Spinal cord (tissue), 10 donors: ENCODE measurements at places on chromosomes 1 and 21. TPM values are rescaled to one million over a fixed set of nuclear protein-coding genes. Genes with fewer than 3 reads are reported as not detected.

DNA sequence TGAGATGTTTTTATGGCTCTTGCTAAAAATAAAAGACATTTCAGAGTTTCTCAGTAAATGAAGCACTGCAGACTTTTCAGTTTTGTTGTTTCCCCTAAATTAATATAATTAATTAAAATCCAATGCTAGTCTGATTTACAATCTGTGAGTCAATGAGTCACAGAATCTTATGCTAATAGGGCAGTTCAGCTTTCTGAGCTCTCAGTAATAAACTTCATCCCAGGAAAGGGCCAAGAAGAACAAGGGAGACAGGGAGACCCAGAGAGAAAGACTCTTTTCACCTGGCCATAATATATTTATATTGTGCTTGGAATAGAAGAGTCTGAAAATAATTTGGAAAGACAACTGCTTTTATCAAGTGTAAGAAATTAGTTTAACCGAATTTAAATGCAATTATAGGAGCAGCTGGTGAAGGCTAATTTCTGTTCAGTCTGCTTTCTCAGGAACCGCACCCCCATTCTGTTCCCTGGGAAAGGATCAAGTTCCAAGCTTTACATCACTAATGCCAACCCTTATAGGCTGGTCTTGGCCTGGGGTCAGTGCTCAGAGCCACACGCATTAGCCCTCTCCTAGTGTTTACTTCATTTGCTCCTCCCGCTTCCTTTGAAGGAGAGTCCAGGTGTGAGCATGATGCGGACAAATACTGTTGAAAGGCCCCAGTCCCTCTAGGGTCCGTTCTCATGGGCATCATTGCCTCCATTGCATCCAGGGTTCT, 145.6 kb downstream of the ZBTB18 start:
- DNase-seq = no peak

GRCh38 chr1:69502991-69503390, 64.7 kb upstream of the LRRC7 start:
- DNase-seq = no peak

GRCh38 chr1:192852001-192852947, 43.4 kb downstream of the RGS2 start:
- no peak for DNase-seq

DNA sequence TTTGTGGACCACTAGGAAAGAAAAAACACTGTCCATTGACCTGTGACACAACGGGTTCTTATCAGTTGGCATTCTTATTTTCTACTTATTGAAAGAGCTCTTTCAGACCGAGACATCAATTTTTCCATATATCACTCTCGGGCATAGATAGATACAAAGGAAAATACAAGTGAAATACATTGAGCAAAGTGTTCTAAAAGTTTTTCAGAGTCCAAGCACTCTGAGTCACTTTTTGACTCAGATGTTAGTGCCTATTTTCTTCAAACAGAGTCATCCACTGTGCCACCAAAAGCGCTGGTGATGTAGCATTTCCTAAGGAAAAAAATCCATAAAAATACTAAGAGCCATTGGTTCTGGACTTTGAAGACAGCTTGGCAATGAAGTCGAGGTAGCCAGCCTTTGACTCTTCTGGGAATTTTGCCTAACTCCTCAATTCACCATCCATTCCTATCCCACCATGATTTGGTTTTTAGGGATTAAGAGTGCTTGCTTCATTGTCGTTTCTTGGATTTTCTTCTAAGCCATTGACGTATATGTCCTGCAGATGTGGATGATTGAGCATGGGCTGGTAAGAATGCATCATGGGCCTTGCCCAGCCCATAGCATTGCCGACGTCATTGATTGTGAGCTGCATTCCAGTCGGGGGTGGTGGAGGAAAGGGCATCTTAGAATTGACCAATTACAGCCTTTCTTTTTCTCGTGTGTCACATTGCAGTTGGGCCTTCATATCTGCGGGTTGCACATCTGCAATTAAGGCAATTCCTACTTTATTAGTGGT, 10.6 kb downstream of the GALNT2 start:
- no peak for DNase-seq

DNA sequence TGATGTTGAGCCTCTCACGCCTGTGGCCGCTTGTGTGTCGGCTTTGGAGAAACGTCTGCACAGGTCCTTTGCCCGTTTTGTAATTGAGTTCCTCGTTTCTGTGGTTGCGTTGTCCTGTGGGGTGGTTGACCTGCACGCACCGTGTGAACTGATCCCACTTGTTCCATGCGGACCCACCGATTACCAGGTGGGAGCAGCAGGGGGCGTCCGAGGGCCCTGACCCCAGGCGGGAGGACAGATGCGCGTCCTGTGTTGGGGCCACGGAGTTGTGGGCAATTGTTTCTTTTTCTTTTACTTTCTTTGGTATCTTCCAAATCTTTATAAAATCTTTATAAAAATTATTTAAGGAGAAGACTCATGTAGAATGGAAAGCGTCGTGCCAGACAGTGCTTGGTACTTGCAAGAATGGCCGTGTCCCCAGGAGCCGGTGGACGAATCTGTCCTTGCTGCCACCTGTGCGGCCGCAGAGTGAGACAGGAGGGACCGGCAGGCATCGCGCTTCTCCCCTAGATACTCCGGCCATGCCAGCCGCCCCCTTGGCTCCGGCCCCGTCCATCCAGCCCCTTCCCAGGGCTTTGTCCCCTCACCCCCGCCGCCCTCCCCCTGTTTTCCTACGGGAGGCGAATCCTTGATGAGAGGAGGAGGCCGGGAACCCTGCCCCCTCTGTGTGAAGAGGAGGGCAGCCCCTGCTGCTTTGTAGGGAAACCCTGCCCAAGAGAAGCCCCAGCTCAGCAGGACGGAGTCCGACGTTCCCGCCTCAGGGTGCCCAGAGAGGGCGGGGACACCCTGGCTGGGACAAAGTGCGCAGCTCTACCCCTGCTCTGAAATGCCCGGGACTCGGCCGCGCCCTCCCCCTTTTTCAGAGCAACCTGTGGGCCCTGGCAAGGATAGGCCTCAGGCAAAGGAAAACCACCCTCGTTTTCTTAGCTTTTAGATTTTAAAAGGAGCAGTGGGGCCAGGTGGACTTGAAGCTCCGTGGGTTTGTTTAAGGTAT, 41.7 kb downstream of the PRKCZ start:
- no peak for DNase-seq

DNA sequence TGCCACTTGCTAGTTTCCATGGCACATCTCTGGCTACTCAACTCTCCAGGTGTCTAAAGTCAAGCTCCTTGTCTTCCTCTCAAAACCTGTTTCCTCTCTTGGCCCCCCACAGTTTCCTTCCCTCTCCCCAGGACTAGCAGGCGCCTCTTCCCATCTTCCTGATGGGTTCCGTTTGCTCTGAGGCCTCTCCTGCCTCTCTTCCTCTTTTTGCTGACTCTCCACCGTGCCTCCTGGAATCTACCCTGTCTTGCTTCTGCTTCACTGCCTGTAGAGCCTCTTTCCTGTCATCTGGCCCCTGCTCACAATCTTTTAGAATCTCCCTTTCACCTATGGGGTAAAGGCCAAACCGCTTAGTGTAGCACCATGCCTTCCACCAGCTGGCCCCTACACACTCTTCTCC, 21.8 kb upstream of the LHX4 start:
- no peak for DNase-seq

GRCh38 chr1:173863224-173864161, 4.3 kb downstream of the GAS5 start:
- no peak for DNase-seq

DNA sequence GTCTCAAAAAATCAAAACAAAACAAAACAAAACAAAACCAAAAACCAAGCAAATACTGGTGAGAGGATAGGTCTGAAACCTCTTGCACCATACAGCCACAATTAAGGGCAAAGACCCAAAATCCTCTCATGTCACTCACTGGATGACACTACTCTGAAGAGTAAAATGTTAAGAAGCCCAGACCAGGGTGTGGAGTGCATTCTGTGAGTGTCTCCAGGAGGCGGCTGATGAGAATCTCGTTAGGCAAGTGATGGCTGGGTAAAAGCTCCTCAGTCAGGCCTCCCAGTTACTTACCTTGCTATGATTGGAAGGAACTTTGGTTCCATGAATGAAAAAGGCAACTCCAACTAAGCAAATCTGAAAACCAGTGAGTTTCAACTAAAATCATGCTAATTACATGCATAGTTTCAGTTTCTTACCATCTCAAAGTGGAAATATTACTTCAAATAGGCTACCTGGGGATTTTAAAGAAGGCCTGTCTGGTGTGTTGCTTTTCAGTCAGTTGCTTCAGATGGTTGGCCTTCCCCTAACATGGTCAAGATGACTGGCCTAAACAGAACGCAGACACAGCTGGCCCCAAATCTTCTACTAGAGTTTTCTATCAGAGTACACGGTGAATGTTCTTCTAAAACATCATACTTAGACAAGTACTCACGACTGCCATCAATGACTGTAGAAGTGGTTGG, 95.1 kb downstream of the KIAA0319L start:
- no peak for DNase-seq

- peak; percentile 82 for DNase-seq
These were observed 11.0 kb upstream of the LMX1A start for GRCh38 chr1:165367375-165367993.

- DNase-seq = no peak
These were observed 99.3 kb upstream of the ESRRG start for GRCh38 chr1:216822480-216822879.

GRCh38 chr1:47763591-47764171, 233.5 kb downstream of the TRABD2B start:
- DNase-seq = no peak

GRCh38 chr1:14826172-14826636, 227.7 kb downstream of the KAZN start:
- no peak for DNase-seq

DNA sequence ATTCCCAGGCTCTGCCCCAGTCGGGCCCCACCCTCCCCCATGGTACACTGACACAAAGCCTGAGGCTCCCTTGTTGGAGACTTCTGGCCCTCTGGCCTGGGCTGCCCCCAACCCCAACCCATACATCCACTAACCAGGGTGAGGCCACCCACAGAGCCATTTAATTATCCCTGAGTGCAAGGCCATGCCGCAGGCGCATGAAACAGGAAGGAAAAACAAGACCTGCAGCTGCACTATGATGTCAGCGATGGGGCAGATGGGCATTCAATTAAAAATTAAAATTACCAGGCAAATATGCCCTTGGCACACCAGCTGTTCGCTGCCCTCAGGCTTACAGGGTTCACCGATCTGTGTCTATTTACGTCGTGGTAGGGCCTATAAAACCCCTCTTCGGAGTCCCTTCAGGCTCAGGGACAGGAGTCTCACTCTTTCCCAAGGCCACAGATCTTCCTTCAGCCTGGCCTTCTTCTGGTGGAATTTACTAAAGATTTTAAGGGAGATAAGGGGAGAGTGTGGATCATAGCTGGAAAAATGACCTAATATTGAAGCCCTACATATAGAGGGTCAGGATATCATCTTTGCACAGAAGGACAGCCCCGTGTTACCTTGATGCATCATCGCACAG, 29.6 kb upstream of the RGS16 start:
- no peak for DNase-seq

GRCh38 chr1:44268054-44268453, 54.8 kb downstream of the DMAP1 start:
- no peak for DNase-seq

DNA sequence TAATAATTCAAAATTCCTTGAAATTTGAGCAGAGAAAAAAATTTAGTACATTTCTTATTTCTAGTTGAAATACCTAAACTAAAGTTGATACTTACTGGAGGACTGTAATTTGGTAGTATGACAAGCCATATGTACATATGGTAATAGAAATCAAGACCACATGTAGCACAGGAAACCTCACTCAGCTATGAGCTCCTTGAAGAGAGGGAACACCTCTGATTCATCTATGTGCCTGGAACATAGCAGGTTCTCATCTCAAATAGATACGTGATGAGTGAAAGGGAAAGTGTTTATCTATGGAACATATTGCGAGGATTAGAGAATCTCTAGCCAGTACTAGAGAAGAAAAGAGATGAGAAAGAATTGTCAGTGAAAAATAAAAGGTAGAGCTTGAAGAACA, 47.9 kb upstream of the GNG4 start:
- DNase-seq = no peak

DNA sequence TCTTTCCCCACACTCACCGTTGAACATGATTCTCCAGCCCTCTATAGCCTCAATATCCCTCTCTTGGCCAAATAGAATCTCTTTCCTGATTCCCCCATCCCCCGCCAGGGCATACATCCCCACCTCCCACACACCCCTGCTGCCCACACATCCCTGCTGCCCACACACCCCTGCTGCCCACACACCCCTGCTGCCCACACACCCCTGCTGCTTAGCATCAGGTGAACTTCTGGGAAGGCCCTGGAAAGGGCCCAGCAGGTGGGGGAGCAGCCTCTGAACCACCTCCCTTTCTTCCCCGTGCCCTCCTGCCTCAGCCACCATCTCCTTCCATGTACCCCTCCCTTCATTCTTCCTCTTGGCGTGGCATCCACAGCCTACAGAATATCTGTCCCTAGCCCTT, 15.9 kb upstream of the IFNLR1 start:
- DNase-seq = no peak

DNA sequence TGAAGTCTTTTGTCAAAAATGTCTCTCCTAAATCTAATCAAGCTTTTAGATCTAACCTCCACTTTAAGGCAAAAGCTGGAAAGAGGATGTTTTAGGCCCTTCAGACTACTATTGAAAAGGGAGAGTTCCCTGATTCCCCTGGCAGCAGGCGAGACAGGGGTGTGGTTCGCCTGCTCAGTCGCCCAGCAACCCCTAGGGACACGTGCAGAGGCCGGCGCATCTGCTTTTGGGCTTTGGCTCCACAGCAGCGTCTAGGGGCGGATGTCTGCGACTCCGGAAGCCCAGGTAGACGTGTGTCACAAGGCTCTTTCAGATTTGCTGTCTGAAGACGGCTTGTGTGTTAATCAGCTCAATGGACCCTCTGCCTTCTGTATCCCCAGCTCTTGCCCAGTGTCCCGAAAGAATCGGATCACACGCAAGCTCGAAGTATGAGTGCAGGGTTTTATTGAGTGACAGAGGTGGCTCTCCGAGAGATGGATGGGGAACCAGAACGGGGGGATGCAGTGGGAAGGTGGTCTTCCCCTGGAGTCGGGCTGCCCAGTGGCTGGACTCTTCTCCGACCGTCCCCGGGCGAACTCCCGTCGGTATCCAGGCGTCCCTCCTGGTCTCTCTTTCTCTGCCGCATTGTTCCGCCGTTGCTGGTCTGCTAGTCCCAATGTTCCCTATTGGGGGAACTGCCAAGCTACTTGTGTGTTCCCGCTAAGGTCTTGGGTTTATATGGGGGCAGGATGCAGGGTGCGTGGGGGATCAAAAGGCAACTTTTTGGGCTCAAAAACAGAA, 45.5 kb downstream of the OLFML2B start:
- DNase-seq = no peak

- DNase-seq = no peak
These were observed 86.1 kb upstream of the CD53 start for GRCh38 chr1:110786802-110787327.

SNRPE gene
- 141 TPM for polyA plus RNA-seq

CPTP gene
- polyA plus RNA-seq = 31.8 TPM

DIRAS3 gene
- polyA plus RNA-seq = 17.2 TPM

FCRL2 gene
- polyA plus RNA-seq = not detected

LRRC71 gene
- 8.0 TPM for polyA plus RNA-seq

NTRK1 gene
- 1.7 TPM for polyA plus RNA-seq

TMPRSS15 gene
- polyA plus RNA-seq = 0.13 TPM

KRTAP10-3 gene
- polyA plus RNA-seq = not detected

FAM151A gene
- 0.22 TPM for polyA plus RNA-seq

APP gene
- 851 TPM for polyA plus RNA-seq
